ENCODE measurements at places on chromosomes 7 and 10.

GRCh38 chr10:44512431-44513022 is 127.6 kb upstream of the CXCL12 start:
- no peak for DNase-seq

DNA sequence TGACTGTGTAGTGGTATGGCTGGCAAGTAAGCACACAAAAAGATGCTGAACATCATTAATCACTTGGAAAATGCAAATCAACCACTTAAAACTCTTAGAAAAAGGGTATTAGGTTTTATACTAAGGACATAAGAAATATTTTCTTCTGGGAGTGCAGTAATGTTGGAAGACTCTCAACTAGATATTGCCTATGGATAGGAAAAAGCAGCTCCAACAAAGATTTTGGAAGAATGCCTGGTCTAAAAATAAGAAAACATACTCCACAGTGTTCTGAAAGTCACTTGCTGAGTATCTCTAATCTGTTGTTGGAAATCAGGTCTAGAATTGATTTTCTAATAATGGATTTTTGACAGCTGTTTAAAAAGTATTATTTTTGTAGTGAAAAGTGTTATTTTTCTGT is 50.8 kb upstream of the PHYHIPL start:
- no peak for DNase-seq

DNA sequence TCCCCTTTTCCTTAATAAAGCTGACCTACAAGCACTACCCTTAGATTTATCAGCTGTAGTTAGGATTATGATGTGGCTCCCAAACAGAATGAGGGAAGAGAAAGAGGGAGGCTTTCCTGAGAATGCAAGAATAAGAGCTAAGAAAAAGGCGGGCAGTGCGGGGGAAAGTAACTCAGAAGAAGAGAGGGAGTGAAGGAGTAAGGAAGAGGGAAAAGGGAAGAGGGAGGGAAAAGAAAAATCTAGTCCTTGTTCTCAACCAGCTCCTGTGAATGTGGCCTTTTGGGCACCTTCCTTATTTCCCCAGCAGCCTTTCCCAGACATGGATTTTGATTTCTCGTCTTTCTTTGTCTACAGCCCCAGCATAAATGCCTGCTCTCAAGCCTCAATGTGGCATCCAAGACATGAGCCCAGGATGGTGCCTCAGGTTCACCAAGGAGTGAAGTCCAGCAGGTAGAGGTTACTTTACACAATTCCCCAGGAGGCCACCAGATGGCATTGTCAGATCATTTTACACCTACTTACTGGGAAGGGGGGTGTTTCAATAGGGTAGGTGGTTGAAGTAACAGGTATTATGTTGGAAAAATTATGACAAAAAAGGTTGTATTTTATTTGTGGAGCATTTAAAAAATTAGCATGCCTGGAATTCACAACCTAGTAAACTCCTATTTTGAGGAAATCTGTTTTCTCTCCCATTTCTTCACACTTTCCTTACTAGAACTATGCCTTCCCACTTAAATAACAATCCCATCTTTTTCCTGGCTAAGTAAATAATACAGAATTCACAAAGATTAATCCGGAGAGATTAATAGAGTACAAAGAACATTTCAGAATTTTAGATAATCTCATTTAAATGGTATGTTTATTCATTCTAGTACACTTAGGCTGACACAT is 106.5 kb downstream of the HTR7 start:
- no peak for DNase-seq

DNA sequence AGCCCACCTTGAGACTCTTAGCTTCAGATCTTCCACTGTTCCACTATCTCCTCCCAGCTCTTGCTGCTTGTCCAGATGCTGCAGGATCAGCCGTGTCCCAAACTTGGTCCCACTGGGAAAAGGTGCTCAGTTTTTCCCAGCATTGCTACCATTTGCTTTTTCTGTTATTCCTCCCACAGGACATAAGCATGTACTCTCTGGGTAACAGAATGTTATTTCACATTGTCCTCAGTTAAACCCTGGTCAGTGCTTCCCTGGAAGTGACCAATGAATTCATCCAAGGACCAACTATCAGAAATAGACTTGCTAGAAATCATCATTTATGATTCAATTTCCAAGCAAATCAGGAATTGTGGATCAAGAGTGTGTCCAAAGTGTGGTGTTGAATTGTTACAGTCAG is 179.2 kb upstream of the ZNF32 start:
- no peak for DNase-seq

GRCh38 chr10:24802378-24802777 is 78.7 kb upstream of the ARHGAP21 start:
- DNase-seq: no peak

DNA sequence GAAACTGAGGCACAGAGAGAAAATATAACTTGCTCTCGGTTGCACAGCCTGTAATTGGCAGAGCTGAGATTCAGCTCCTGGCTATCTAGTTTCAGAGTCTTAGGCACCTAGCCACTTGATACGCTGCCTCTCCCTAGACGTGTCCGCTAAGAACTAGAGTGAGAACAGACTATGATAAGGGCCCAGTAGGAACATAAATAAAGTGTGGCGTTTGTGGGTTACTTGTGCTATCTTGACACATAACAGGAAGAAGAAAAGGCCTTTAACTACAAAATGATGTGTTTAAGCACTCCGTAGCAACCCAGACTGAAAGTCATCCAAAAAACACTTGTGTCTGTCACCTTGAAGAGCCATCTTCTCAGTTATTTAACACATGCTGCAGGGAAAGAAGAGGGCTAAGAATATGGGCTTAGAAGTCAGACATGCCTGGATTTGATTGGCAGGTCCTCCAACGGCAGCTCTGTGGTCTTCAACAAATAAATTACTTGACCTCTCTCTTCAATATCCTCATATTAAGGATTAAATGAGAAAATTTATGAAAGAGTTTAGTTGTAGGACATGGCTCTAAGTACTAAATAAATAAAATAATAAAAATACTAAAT is 96.2 kb downstream of the SGMS1 start:
- no peak for DNase-seq
